ENCODE measurements at places on chromosomes 16 and 17.

DNA sequence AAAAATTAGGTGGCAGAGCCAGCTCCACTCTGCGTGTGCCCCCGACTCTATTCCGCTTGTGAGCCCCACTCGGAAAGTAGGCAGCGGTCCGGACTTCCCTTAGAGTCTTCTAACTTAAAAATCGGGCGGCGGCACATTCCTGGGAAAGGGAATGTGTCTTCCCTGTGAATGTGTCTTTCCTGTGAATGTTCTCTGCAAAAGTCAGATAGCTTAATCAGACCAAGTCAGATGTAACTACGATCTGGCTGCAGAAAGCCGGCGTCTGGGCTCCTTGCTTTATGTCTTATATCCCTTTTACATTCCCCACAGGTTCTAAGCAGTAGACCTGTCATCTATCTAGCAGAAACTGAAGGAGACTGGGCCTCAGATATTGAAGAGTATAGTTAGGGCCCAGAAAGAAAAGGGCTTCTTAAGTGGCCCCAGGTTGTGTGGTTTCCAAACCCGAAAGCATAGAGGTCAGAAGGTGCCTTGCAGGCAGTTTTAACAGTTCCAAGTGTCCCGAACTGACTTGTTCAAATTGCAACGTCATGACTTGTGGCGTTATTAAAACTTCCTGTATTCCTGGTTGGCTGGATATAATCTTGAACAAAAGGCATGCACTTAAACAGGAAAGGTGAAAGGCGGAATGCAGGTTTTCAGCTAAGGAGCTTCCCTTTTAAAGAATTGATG is 601 bp downstream of the PHKB start:
- DNase-seq = peak; percentile 26

GRCh38 chr16:66693149-66693548 is 3.4 kb downstream of the CMTM4 start:
- no peak for DNase-seq

GRCh38 chr16:1101133-1101532 is 5.1 kb upstream of the C1QTNF8 start:
- DNase-seq = no peak

DNA sequence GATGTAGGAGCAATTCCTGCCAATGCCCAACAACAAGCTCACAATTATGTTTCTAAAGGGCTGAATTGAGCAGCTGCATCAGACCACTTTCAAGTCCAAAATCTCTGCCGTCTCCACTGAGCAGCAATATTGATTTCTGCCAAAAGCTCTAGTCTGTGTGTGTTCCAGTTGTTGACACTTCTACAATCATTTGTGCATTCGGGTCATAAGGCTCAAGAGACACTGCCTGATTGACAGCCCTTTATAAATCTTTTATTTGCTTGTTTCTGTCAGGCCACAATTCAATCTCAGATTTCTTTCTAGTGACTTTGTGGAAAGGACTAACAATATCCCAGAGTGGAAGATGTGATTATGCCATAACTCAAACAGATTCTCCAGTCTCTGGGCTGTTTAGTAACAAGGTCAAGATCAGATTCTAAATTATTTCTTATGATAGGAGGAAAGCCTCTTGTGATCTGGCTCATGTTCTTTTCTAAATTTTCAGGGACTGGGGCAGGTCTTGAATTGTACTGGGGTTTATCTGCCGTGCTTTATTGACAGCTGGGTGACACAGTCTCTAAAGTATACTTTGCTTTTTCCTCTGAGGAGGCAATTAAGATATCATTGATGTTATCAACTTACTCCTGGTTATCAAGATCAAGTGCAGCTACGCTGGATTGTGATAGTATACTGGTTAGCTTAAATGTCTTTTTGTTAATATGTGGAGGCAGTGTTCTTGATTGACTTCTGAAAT is 377.1 kb downstream of the CNTNAP4 start:
- no peak for DNase-seq

GRCh38 chr17:42163113-42163512 is 8.3 kb upstream of the RAB5C start:
- DNase-seq = no peak

- DNase-seq = no peak
Observed at GRCh38 chr17:48593126-48593829, at the start of gene HOXB5. Gene HOXB5, minus strand, starts transcription at chr17:48593779. Its CDS starts 97 bp downstream, at chr17:48593682.

- no peak for DNase-seq
Observed at GRCh38 chr17:7382901-7383300, 2.0 kb downstream of the TNK1 start.

GRCh38 chr17:20096430-20096829 is 87.3 kb downstream of the SPECC1 start:
- no peak for DNase-seq

- DNase-seq = no peak
Observed at GRCh38 chr16:75761108-75761507, 34.8 kb upstream of the CPHXL start.

DNA sequence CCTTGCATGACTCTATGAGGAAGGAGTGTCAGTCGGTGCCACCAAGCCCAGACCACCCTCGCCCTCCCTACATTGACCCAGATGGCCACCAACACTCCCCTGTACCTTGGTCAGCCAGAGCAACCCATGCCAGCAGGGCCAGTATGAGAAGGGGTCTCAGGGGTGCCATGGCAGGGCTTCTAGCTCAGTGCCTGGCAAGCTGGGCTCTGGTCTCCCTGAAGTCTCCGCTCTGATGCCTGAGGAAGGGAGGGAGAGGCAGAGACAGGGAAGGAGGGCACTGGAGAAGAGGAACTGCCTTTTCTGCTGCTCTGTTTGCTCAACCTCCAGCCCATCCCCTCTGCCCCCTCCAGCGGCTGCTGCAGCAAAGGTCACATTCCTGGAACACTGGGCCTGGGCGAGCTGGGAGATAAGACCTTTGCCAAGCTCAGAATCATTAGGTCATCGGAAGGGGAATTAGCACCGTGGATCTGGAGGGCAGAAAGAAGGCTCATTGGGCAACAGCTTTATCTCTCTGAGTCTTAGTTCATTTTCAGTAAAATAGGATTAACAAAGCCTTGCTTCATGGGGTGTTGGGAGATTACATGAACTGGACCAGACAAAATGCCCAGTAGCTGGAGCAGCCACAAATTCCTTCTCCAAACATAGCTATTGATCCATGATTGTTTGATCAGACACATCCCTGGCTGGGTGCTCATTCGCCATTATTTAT is at the start of gene VTN:
VTN (minus strand) TSS at position 273 of the 709 bp plus-strand sequence; CDS start at position 169, 104 bp downstream.
- no peak for DNase-seq

DNA sequence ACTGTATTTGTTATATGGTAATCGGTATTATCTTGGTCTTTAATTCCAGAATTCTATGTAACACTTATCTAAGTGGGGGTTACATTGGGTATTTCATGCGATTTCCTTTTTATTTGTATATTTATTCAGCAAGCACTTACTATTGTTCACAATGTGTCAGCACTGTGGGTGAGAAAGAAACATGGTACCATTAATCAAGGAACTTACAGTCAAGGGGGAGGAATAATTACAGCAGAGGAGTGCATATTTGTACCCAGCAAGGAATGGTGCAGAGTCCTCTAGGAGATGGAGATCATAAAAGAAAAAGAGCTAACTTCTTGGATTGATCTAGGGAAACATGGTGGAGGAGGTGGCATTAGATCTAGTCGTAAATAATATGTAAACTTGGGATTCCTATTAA is 117.0 kb upstream of the KCNJ16 start:
- no peak for DNase-seq

DNA sequence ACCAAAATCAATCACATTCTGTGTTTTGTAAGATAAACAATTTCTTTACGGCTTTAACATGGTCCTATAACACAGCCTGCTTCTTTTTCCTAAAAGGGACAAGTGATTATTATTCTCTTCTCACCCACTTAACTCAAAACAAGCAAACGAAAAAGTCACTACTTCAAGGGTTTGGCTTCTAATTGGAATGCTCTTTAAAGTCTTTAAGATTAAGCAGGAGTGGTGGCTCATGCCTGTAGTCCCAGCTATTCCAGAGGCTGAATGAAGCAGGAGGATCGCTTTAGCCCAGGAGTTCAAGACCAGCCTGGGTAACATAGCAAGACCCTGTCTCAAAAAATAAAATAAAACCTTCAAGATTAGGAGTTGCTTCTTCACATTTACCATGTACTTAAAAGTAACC is 66.6 kb upstream of the CNEP1R1 start:
- DNase-seq = no peak

DNA sequence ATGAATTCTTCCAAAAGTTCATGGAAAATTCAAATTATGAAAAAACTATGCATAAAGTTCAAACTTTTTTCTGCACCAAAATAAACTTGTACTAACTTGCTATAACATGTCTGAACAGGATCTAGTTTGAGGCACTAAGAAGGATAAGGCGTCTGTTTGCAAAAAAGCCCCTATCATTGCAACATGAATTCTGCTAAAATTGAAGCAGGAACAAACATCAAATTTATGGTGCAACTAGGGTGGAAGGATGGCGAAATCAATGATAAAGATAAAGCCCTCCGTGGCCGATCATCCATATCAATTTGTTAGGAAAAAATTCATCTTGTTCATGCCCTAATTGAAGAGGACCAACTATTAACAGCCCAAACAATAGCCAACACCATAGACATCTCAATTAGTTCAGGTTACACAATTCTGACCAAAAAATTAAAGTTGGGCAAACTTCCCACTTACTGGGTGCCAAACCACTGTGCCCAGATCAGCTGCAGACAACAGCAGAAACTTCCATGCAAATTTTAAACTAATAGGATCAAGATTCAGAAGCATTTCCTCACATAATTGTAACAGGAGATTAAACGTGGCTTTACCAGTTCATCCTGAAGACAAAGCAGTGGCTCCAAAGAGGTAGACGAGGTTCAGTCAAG is 12.9 kb downstream of the IL21R start:
- no peak for DNase-seq

DNA sequence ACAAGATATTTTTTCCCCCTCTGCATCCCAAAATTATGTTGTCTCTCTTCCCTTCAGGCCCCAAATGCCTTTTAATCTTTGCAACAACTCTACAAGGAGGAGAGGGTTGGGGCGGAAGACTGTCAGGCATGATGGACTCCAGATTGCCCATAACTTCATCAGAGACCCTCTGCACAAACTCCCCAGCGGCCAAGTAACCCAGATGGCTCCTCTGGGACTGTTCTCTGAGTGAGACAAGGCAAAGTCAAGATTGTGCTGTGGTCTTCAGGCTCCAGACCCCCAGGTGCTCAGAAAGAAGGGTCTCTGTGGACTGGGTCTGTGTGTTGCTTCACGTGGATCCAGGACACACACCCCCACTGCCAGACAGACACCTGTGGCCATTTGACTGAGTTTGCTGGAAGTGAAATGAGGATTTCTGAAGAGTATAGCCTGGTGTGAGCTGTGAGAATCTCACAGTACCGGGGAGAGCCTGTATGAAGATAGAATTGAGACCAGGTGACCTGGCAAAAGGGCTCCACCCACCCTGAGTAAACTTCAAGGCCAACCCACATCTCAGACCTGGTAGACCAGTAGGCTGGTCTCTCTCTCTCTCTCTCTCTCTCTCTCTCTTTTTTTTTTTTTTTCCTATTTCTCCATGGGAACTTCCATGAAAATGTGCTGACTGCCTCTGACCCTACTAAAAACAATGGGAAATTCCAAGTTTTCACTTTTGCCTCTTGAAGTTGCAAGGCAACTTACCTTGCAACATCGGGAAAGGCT is 354.1 kb downstream of the SOX9 start:
- DNase-seq = no peak

- DNase-seq = no peak
Observed at GRCh38 chr16:61842666-61843065, 193.6 kb downstream of the CDH8 start.

- no peak for DNase-seq
Observed at GRCh38 chr17:3385869-3386816, at the start of gene OR3A2. Gene OR3A2, minus strand, starts transcription at chr17:3386308.

All from foreskin melanocyte (primary cell).